Activated CD8-positive, alpha-beta memory T cell treated with anti-CD3 and anti-CD28 coated beads for 48 hours (primary cell): ENCODE measurements at places on chromosomes 12 and 14.

DNA sequence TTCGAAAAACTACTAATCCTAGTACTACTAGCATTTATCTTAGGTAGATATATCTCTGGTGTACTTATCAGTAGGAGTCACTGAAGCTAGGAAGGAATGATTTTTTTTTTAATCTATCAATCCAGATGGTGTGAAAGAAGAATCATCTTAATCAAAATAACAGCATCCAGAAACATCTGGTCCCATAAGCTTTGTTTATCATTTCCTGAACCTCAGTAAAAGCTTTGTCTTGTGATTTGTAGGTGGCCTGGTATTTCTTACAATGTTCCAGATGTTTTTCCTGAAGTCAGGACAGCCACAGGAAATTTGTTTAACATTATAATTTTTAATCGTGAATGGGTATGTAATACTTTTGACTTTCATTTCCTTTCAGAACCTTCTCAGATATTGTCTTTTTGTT lies 28.0 kb upstream of the LUM start:
- no peak for DNase-seq

DNA sequence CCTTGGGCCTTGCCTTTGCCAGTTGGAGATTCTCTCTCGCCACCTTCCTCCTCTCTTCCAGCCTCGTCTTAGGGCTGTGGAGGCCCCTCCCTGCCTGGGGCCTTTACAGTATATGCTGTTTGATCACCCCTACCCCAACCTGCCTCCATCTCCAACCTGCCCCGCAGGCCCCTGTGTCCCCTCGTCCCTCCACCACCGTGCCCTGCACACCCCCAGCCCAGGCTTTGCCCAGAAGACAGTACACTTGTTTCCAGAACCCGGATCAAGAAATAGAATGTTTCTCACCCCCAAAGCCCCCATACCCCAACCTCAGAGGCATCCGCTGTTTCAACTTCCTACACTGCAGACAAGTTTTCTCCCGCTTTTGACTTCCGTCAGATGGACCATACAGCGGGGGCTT lies 202.3 kb upstream of the C14orf180 start:
- DNase-seq = no peak

DNA sequence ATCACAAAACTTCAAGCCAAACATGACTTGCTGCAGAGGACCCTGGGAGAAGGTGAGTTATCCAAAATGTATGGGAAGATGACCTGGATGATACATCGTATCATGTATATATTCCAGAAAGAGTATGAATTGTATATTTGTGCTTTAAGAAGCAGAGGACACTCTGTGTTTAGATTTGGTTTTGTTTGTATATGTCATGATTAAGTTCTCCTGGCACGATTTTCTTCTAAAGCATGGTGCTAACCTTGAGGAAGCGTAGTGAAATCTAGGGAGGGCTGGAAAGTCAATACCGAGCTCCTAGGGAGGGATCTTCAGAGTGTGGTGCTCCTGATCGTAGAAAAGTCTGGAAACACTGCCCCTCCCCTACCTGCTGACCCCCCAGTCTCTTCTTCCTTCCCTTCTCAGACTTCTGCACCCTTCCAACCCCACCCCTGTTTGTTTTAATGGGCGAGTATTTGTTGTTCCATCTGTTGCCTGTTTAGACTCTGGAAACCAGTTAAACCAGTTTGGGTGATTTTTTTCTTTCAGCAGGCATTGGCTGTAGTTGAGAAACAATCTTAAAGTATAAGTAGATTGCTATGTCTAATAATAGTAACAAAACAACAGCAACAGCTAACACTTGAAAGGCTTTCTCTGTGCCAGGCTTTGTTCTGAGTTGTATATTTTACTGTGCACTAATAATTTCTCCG lies 141.6 kb downstream of the KICS2 start:
- no peak for DNase-seq

DNA sequence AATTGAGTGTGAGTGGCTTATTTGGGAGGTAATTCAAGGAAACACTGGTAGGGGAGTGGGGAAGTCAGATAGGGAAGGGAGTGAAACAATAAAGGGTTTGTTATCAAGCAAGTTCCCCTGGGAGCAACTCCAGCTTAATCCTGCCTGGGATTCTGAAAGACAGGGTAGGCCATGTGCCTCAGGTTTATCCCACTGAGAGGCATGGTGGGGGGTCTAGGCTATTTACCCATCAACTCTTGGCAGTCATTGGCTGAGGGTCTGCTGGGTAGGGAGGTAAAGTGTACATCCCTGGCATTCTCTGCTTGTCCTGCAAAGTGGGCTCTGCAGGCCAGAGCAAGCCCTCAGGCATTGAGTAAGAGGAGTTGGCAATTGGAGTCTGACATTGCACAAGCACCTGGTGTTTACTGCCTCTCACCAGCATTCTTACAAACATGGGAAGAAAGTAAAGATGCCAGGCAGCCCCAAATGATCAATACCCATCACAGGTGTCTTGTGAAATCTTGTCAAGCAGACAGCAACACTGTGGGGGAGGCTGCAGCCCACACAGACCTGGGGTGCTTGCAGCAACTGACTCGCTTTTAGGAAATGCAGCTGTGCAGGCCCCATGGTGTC lies 169.3 kb downstream of the KTN1 start:
- DNase-seq = no peak
